Suppressor macrophage treated with lipopolysaccharide for 1 hour (primary cell): ENCODE measurements at places on chromosomes 3 and 15.

GRCh38 chr3:133478624-133479023 is 78.8 kb downstream of the BFSP2 start:
- no peak for DNase-seq

GRCh38 chr3:7285505-7285904 is 424.6 kb downstream of the GRM7 start:
- peak; percentile 24 for DNase-seq

GRCh38 chr15:39400002-39400401 is 180.9 kb upstream of the THBS1 start:
- DNase-seq = no peak

DNA sequence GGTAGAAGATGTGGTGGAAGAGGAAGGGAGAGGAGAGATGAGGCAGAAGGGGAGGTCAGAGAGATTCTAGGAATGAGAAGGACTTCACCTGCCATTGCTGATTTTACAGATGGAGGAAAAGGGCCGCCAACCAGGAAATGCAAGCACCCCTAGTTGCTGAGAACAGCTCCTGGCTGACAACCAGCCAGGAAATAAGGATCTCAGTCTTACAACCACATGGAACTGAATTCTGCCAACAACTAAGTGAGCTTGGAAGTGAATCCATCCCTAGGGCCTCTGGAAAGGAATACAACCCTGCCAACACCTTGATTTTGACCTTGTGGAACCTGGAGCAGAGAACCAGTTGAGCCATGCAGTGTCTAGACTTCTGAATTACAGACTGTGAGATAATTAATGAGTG is 86.6 kb downstream of the EDEM1 start:
- no peak for DNase-seq

GRCh38 chr3:45164056-45164455 is 17.9 kb upstream of the CDCP1 start:
- no peak for DNase-seq

DNA sequence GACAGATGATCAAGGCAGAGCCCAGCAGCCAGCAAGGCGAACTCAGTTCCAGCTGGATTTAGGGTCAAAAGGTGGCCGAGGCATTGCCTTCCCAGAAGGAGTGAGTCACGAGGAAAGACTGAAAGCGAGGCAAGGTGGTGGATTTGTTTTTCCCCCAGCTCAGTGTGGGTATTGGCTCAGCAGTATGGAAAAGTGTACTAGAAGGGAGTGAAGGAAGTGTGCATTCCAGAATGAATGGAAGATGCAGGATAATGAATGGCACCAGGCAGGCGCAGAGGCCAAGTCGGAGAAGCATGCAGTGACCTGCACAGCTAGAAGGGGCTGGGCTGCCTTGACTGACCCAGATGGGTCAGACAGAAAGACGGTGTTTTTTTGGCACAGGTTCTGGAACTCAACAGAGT is 46.3 kb downstream of the FOXP1 start:
- DNase-seq = no peak

GRCh38 chr3:129655291-129655700 is 48.8 kb upstream of the PLXND1 start:
- DNase-seq = no peak

- peak; percentile 33 for DNase-seq
Measured at GRCh38 chr15:43186003-43186353, 775 bp downstream of the CCNDBP1 start.

GRCh38 chr3:152362086-152362485 is 93.4 kb downstream of the MBNL1 start:
- no peak for DNase-seq

DNA sequence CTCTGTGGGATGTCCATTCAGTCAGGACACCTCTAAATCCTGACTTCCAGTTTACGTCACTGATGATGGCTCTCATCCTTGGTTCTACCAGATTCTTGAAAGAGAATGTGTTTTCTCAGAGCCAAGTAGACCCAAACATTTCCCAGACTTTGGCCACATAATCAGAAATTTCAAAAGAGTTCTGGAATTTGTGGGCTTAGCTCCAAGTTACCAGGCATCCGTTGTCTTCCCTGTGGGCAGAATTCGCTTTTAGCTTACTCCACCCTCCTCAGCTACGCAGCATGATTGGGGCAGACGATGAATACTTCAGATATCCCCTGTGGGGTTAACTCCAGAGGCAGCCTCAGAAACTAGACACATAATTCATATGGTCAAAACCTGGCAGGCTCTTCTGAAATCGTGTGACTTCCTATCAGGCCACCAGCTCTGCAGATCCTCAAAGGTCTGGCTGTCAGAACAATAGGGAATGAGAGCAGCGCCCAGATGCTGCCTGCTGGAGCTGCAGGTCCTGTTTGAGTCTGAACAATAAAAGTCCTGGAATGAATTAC is 30.6 kb downstream of the CRTC3 start:
- DNase-seq = no peak

GRCh38 chr15:44501768-44502366 is 35.1 kb upstream of the EIF3J start:
- peak; percentile 57 for DNase-seq

DNA sequence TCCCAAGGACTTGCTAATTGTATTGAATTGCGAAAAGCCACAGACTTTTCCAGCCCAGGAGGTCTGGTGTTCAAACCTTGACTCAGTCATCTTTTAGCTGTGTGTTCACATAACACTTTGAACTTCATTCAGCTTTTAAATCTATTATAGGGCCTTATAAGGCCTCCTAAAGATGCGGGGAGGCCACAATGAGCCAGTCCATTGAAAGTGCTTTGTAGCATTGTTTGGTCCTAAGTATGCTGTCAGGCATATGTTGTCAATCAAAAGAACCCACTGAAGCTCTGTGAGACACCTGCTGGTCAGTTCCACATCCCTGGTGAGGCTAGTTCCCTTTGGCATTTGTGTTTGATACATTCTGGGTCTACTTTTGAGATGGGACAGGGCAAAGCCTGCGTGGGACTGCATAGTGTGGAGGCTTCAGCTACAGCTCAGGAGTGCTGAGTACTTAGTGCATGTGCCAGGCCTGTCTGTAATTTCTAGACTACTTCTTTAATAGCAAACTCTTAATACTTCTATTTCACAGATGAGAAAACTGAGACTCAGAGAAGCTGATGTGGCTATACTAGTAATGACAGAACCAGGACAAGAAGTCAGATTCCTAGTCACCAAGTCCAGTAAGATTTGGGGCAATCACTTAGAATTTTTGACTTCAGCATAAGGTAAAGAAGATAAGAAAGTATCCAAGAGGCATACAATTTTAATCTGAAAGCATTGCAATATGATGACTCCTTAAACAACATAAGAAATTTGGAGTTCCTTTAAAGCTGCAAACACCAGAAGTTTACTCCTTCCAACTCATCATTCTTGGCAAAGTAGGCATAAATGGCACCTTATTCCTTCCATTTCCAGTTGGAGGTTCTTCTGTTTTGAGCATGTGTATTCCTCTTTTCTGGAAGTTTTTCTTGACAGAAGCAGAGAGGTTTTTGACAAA is 213.0 kb downstream of the PDCD6IP start:
- no peak for DNase-seq

GRCh38 chr3:99576904-99577559 is 61.4 kb upstream of the COL8A1 start:
- no peak for DNase-seq

DNA sequence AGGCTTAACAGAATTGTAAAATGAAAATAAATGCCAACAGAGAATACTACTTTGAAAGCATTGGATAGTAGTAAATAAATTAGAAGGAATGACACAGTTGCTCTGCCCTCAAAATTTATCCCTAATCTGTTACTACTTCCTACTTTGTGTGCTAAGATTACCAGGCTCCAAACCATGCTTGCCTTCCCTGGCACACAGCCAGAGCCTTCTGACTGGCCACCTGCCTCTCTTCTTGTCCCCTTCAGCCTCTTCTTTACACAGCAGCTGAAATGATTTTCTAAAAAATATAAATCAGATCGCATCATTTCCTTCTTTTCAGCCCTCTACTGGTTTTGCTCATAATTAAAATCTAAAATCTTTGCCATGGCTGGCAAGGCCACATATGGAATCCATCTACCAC is 334.1 kb downstream of the FHIT start:
- DNase-seq = no peak

DNA sequence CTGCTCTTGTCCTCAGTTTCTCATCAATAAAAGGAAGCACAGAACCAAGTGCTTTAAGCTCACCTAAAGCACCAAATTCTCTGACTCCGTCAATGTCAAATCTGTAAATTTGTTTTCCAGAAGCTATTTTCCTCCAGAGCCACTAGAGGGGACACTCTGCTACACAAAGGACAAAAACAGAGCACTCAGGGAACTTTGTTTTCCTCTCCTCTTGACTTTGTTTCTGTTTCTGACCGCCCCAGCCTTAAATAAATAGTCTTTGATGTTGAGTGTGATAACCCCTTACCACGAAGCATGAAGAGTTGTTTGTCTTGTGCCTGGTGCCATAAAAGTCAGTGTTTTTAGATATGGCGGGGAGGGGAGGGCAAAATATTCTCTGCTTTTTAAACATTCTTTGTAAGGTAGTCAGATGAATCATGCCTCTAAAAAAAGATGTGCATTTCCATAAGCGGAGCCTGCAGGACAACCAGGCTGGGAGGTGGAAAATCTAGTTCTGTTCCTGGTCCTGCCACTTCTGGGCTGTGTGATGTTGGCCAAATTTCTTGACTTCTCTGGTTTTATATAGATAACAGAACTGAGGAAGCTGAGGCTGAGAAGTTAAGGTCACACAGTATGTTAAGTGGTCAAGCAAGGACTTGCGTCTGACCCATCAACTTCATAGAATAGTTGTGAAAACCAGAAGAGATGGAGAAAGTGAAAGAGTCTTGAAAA is 7.3 kb upstream of the ZBTB38 start:
- DNase-seq = peak; percentile 77

DNA sequence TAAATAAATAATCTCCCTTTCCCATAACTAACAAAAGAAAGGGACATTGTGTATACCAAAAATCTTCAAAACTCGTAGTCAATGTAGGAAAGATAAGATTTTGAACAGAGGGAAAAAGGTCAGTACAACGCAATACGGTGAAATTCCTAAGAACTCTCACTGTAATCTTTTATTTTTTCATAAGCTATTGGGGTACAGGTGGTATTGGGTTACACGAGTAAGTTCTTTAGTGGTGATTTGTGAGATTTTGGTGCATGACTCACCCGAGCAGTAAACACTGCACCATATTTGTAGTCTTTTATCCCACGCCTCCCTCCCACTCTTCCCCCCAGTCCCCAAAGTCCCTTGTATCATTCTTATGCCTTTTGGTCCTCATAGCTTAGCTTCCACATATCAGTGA is 718.0 kb downstream of the TBL1XR1 start:
- no peak for DNase-seq

GRCh38 chr3:25380222-25380739 is 47.8 kb upstream of the RARB start:
- DNase-seq = no peak

DNA sequence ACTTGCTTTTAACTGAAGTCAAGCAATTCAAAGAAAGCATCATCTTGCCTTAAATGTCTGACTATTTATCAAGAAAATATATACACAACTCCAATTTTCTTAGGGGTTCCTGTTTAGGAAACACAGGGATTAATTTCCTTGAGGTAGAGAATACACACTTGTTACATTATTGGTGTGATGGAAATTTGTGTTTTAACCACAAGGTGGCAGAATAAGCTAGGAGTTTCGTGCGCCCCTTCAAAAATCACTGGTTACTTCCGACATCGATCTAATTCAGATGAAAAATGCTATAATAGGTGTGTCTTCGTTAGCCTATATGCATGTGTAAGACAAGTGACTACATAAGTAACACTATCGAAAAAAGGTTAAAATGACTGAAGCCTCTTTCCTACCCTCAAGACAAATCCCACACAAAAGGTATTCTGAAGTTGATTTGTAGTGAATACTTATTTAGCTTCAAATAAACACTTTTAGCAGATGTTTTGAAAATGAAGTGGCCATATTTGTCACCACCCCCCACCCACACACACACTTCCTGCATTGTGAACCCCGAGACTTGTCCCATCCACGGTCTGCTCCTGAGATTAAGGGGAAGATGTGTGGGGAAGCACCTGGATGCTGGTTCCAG is 246.5 kb downstream of the ROBO1 start:
- peak; percentile 41 for DNase-seq

GRCh38 chr15:51069983-51070382 is 24.7 kb downstream of the TNFAIP8L3 start:
- DNase-seq = no peak

GRCh38 chr3:119586733-119587172 is 7.5 kb downstream of the ADPRH start:
- DNase-seq = peak; percentile 60

- DNase-seq = no peak
Measured at GRCh38 chr3:135272026-135272669, 477.1 kb downstream of the EPHB1 start.

- DNase-seq = peak; percentile 87
Measured at GRCh38 chr15:65132878-65133547, 595 bp downstream of the PDCD7 start.

GRCh38 chr15:66831801-66832390 is 129.9 kb downstream of the SMAD6 start:
- no peak for DNase-seq

DNA sequence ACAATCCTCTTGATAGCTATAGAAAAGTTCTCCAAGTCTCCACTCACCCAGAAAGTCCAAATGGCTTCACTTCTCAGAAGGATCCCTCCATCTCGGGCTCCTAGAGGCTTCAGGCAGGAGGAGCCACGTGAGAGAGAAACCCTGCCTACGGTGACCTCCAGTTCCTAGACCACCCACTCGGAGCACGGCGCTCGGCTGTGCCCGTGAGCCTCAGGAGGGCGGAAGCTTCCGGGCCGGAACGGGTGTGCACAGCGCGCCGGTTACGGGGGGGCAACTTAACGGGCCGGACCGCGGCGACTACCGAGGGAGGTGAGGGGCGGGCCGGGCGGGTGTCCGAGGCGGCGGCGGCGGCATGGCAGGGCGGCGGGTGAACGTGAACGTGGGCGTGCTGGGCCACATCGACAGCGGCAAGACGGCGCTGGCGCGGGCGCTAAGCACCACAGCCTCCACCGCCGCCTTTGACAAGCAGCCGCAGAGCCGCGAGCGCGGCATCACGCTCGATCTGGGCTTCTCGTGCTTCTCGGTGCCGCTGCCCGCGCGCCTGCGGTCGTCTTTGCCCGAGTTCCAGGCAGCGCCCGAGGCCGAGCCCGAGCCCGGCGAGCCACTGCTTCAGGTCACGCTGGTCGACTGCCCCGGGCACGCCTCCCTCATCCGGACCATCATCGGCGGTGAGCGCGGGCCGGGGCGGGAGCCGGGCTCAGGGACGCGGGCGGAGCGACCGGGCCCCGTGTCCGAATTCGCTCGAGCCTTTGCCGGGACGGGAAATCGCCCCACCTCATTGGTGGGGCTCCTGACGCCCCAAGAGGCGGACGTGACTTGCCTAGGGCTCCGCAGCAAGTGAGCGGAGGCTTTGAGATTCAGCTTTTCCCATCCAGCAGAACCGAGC is at the start of gene EEFSEC:
Gene EEFSEC (plus strand): TSS at position 326 of the 886 bp plus-strand sequence. CDS start 27 bp downstream, at position 353.
- DNase-seq = peak; percentile 83

- DNase-seq = peak; percentile 2
Measured at GRCh38 chr3:125587039-125587648, 8.2 kb downstream of the OSBPL11 start.

GRCh38 chr15:92243227-92243626 is 150.5 kb upstream of the ST8SIA2 start:
- no peak for DNase-seq

DNA sequence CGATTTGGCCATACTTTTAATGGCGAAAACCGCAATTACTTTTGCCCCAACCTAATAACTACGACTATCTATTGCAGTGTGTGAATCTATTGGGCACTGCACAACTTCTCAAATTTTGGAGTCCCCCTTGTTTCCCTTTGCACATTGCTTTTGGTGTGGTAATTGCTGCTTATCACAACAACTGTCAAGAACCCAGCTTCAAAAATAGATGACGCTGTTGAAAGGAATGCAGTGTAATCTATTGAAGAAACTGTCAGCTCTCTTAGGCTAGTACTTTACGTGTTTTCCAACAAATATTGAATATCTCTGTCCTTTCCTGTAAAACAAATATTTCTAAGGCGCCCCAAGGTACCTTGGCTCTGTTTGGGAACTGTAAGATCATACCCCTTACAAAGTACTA is 222.8 kb upstream of the UBE2E2 start:
- no peak for DNase-seq
